ENCODE measurements at places on chromosomes 3 and 15. TPM values are rescaled to one million over a fixed set of nuclear protein-coding genes. Genes with fewer than 3 reads are reported as not detected.

The ADAMTS17 gene
- 15.2 TPM for total RNA-seq

The CPB1 gene
- not detected for total RNA-seq

The CPOX gene
- 22.1 TPM for total RNA-seq

The FGD5 gene
- 5.4 TPM for total RNA-seq

The AQP9 gene
- total RNA-seq: not detected
